ENCODE measurements at places on chromosomes 5 and 9.

- no peak for DNase-seq
These were observed 3.3 kb downstream of the SLC23A1 start for GRCh38 chr5:139379626-139380449.

GRCh38 chr5:96709152-96709821 is 47.1 kb downstream of the CAST start:
- DNase-seq: no peak

GRCh38 chr5:102974177-102974576 is 145.8 kb downstream of the GIN1 start:
- no peak for DNase-seq

GRCh38 chr5:50593681-50594080 is 72.8 kb upstream of the PARP8 start:
- no peak for DNase-seq

DNA sequence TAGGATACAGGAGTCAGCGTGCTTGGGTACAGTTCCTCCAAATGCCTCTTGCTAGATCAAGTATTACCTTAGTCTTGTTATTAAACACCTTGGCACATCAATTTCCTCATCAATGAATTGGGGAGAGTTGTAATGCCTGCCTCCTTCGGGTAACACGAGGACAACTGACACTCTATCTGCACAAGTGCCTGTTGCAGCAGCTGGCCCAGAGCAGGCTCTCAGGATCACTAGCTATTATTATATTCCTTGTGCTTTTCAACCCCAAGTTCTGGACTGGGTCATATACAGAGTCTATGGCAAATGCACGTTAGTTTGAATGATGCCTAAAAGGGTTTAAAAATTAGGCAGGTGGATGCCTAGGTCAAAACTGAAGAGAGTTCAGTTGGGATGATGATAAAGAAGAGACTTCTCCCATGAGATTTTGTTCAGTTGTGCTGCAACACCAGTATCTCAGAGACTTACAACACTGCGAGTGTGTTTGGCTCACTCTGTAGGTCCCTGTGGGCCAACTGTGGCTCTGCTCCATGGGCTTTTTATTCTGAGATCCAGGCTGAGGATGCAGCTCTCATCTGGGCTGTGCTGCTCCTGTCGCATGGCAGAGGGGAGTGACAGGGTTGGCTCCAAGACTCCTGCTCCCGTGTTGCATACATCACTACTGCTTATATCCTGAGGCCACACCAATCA is 41.1 kb upstream of the TEX48 start:
- no peak for DNase-seq

DNA sequence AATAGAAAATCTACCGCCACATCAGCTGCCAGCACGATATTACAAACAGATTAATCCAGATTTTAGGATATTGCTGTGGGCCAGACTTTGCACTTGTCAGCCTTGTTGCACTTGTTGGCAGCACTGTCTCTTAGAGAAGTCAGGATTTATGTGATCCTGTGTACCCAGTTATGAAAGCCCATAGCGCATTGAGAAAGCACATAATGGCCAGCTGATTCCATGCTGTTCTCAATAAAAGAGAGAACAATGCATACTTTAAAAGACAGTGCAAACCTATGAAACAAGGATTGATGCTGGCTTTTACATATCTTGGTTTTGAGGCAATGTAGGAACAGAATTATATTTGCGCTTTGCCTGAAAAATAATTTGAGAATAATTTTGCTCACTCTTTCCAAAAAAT is 140.8 kb downstream of the CEP120 start:
- DNase-seq: no peak
